ENCODE measurements at places on chromosomes 4 and X.

- no peak for DNase-seq
Observed at GRCh38 chrX:80021621-80022020, 7.1 kb downstream of the TBX22 start.

- DNase-seq = no peak
Observed at GRCh38 chr4:66927937-66928336, 617.4 kb downstream of the CENPC start.

GRCh38 chrX:19303256-19303880 lies 40.4 kb upstream of the PDHA1 start:
- DNase-seq = no peak

- no peak for DNase-seq
Observed at GRCh38 chr4:57064811-57065711, 45.1 kb downstream of the IGFBP7 start.

DNA sequence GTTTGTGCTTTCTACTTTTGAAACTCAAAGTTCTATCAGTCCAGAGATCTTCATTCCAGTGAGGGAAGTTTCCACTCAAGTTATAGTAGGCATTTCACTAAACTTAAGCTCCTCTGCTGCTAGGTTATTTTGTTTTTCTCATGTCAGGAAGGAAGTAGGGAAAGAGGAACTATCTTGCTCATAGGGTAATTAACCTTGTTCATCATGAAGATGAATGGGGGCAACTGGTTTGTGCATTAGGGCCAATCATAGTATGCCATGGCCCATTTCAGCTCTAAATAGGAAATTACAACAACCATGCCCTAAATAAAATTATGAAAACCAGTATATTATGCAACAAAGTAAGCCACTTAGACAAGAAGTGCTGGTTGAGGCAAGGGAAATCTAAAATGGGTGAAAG lies 804.7 kb upstream of the NDST4 start:
- no peak for DNase-seq

Data from OCI-LY7 (cell line).